ENCODE measurements at places on chromosomes 3 and 15.

GRCh38 chr15:29686445-29687203, 135.6 kb downstream of the TJP1 start:
- no peak for DNase-seq

GRCh38 chr3:152175528-152175889, 93.2 kb upstream of the MBNL1 start:
- no peak for DNase-seq

- no peak for DNase-seq
Measured at GRCh38 chr3:16200411-16200810, 25.9 kb downstream of the GALNT15 start.

DNA sequence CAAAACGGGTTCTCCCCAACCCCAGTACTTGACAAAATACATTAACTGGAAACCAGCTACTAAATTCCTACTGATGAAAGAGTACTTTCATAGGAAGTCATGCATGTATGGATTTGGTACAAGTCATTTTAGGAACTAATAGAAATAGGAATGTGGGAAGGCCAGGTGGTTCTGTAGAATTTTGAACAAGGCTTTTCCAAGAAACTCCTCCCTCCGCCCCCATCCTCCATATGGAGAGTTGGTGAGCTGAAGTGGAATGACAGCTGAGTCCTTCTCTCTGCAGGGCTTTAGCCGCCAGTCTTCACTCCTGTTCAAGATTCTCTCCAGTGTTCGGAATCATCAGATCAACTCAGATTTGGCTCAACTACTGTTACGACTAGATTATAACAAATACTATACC, 33.2 kb downstream of the TUBGCP4 start:
- DNase-seq: no peak

- no peak for DNase-seq
Measured at GRCh38 chr15:81752974-81753373, 292.8 kb downstream of the MEX3B start.

DNA sequence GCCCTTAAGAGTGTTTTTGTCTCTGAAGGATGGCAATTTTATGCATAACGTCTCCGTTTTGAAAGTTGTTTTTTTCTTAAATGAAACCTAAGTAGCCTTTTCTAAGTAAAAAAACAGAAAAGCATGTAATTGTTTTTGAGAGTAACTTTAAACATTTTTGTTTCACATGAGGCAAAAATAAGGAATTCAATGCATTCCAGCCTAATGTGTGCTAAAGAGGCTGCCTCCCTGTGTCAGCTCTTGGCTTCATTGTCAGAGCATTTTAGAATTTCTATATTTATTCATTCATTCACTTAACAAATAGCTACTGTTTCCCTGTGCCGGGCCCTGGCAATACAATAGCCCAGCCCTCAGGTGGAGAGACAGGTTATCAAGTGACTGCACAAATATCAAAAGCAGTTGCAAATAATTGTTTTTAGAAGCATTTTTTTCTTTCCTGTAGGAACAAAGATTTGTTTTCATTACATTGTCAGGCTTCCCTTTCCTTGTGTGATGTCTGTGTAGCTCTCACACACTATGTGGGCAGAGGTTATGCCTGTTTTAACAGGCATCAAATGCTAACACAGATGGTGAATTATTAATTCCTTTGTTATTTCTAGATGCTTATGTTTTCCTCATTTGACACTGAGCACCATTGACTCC, 81.9 kb downstream of the CCK start:
- DNase-seq: no peak

DNA sequence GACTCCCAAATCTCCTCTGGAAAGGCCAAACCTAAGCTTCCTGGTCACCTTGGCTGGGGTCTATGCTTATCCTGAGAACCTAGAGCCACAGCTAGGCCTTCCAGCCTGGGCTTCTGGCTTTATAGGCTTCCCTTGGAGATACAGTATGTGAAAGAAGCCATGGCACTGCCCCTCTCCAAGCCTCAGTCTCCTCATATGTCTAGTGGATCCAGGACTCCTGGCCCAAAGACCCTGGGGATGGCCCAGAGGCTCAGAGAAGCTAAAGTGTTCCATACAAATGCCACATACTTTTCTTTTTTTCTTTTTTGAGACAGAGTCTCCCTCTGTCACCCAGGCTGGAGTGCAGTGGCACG, 8.6 kb downstream of the ACAA1 start:
- no peak for DNase-seq

GRCh38 chr3:81218023-81218422, 543.4 kb downstream of the GBE1 start:
- DNase-seq: no peak

DNA sequence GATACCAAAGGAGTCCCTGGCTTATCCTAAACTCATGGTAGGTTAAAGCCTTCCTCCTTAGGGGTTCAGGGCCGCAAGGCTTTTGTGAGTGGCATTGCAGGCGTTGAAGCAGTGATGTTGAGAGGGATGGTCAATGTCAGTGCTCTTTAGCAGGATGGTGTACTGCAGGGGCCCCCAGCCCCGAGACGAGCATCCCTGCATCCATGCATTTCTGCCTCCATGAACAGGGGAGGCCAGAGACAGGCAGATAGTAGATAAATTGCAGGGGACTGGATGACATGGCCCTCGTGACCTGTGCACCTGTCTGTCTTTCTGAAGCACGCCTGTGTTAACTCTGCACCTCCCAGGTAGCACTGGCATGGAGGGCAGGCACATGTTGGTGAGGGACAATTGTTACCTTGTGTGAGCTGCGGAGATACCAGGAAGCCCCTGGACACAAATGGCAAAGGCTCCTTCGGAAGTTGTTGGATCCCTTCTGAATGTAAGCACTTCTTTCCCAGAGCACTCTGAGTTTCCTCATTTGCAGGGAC, 133.5 kb downstream of the SNRPN start:
- DNase-seq: no peak

GRCh38 chr15:64024172-64025050, 21.9 kb downstream of the DAPK2 start:
- no peak for DNase-seq

GRCh38 chr15:72285402-72285801, 13.0 kb upstream of the PARP6 start:
- no peak for DNase-seq

GRCh38 chr3:66367979-66368378, 132.8 kb downstream of the LRIG1 start:
- DNase-seq: no peak

DNA sequence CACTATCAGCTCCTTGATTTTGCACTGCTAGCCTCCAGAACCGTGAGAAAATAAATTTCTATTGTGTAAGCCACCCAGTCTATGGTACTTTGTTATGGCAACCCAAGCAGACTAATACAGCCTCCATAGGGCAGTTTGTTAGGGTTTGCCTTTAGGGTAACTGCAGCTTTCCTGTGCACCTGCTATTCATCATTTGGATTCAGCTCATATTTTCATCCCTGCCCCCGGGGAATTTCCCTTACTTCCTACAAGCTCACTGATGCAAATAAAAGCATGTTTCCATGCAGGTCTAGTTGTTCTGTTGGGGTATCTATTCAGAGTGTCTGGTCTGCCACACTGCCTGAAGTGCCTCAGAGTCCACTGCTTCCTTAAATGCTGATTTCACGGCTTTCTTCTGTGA, 48.6 kb upstream of the ATOSA start:
- DNase-seq: no peak

DNA sequence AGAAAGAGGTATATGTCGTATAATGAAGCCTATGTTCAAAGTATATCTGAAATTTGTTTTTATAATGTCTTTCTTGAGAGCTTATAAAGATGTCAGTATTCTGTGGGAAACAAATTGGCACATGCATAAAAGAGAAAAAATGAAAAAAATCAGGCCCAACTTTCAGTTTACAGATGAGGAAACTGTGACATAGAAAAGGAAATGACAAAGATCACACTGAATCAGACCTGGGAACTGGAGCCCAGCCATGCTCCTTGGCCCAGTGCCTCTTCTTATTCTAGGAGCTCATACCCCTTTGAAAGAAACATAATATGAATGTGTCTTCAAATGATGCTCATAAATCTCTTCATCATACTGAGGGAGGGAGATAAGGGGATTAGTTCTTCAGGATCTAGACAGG, 48.4 kb downstream of the TMEM44 start:
- no peak for DNase-seq

DNA sequence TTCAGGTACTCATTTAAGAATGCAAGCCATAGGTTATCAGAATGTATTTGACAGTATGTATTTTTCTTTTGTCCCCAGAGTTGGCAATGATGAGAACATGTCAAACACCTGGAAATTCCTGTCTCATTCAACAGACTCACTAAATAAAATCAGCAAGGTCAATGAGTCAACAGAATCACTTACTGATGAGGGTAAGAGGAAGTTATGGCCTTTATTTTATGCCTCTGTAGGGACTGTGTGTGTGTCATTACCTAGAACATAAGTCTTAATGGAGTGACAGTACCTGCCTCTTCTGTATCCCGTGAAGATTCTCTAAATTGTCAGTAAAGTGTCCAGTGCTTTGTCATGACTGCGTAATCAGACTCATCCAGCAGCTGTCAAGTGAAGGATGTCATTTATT, 77.5 kb downstream of the KLHL25 start:
- no peak for DNase-seq

GRCh38 chr3:72195895-72196294, 410.9 kb upstream of the PROK2 start:
- no peak for DNase-seq

DNA sequence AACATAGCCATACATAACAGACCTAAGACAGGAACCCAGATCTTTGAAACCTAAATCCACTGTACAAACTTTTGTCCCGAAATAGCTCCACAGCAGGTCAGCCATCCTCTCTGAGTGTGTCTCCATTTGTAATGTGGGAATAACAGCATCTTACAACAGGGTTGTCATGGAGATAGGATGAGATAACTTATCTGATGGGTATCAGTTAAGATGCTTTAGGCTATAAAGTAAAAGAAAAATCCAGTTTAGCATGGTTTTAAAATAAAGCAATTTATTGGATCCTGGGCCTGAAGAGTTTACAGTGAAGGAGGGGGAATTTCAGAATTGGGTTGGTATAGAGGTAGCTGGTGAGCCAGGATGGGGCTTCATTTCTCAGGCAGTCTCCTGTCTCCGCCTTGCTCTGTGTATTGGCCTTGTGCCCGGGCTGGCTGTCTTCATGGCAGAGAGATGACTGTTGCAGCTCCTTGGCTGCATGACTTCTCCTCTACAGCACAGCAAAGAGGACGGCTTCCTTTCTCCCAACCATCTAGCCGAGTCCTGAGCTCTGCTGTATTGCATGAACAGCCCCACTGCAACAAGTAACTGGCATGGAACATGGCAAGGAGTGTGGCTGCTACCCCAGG, 131.9 kb upstream of the PROK2 start:
- DNase-seq: no peak

- DNase-seq: no peak
Measured at GRCh38 chr3:89256882-89257281, 149.5 kb downstream of the EPHA3 start.

GRCh38 chr3:66110840-66111239, 72.1 kb upstream of the MAGI1 start:
- no peak for DNase-seq

DNA sequence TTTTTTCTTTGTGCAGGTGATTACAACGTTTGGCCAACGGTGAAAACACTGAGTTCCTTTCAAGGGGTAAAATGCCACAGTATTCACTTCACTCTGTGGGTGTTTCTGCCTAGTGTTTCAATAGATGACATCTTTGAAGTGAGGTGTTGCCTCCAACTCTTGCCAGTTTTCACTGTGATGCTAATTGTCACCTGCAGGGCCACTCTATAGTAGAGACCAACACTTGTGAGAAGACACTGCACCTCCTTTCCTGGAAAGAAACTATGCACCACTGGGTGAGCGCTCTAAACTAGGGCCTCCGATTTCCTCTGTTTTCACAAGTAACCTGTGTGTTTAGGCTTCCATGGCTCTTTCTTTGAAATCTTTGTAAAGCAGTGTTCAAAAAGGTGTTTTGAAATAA, 98.3 kb downstream of the THRB start:
- DNase-seq: no peak

DNA sequence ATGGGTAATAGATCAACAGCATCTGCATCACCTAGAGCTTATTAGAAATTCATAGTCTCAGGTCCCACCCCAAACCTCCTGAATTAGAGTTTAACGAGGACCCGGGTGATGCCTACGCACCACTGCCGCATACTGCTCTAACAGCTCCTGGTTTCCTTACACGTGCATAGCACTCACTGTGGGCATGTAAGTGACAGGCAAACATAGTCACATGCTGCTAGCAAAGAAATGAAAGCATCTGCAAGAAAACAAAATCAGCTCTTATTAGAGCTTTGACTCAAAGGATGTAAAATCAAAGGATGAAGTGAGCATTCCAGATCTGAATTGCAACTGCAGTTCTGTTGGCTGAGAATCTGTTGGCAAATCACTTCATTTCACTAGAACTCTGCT, 19.1 kb upstream of the RIOX2 start:
- DNase-seq: no peak

DNA sequence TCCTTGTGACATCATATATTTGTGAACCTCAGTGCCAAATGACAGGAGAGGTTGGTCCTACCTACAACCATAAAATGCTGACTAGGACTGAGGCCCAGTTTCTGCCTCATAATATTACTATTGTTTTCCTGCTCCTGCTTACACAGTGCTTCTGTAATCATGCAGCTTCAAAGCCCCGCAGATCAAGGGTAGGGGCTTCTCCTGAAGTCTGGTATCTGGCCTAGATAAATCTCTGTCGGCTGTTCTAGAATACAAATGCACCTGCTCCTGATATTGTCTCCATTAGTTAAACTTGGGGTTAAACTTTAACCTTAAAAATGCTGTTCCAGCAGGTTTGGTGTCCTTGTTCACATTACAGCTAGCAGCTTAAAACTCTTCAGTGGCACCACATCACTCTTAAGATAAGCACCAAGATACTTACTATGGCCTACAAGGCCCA, 552.4 kb downstream of the TUSC7 start:
- no peak for DNase-seq

GRCh38 chr3:25863011-25863415, 73.1 kb downstream of the OXSM start:
- no peak for DNase-seq

DNA sequence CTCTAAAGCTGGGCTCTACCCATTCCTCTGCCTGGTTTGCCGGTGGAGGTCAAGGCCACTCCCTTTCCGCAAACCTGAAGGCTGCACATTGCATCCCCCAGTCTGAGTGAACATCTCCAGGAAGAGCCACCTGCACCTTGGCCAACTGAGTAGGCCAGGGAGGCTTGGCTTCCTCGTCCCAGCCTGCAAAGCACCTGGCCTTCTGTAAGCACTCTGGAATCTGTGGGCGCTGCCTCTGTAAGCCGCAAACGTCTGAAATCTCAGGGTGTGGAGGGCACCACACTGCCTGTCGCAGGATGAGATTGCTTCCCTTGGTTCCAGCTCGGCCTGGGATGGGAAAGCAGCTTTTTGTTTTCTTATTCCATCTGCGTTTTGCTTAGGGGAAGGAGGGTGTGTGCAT, 81.3 kb downstream of the SEC22A start:
- no peak for DNase-seq

DNA sequence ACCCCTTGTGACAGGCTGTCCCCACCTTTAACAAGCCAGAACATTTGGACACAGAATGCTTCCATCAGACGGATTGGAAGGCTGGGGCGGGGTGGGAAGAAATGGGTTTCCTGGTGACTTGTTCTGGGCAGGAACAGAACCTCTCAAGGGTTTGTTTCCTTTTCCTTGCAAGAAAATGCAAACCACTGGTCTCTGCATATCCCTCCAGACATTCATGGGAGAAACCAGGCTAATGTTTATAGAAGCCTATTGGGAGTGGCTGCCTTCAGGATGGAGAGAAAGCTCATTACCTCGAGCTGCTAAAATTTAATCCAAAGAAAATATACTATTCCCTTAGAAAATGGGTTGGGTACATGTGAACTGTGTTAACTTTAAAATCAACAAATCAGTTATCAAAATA, 21.9 kb downstream of the MINAR1 start:
- no peak for DNase-seq

- no peak for DNase-seq
Measured at GRCh38 chr3:45311327-45311726, 77.0 kb upstream of the LARS2 start.

Data from stimulated activated CD8-positive, alpha-beta memory T cell treated with anti-CD3 and anti-CD28 coated beads, Interleukin-12 subunit alpha, Interleukin-12 subunit beta, amount 100 ng/mL, for 1 hour (primary cell).